ENCODE measurements at places on chromosomes 3 and 15.

GRCh38 chr15:40878785-40879184 is 4.8 kb upstream of the RHOV start:
- H3K36me3 ChIP-seq, result no peaks in the 10 kb centered on the region
- DNase-seq, result no peak
- peaks cover 12% of the 10 kb centered on the region for H3K4me1 ChIP-seq
- no peak overlapping the region for H3K4me3 ChIP-seq
- H3K27ac ChIP-seq, result no peak overlapping the region

DNA sequence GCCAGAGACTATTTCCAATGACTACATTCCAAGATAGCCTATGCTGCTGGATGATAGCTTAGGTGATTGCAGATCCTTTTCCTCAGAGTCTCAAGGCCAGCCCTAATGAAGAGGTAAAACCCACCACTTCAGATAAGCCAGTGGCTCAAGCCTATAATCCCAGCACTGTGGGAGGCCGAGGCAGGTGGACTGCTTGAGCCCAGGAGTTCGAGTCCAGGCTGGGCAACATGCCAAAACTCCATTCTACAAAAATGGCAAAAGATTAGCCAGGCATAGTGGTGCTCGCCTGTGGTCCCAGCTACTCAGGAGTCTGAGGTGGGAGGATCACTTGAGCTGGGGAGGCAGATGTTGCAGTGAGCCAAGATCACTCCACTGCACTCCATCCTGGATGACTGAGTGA is 495.3 kb downstream of the ZIC1 start:
- no peak for DNase-seq
- H3K27ac ChIP-seq, result no peak overlapping the region
- no peaks in the 10 kb centered on the region for H3K27me3 ChIP-seq

GRCh38 chr3:34301313-34301712 is 502.9 kb downstream of the PDCD6IP start:
- H3K36me3 ChIP-seq, result no peaks in the 10 kb centered on the region
- H3K4me1 ChIP-seq, result no peaks in the 10 kb centered on the region
- H3K4me3 ChIP-seq, result no peak overlapping the region
- H3K27me3 ChIP-seq, result no peaks in the 10 kb centered on the region
- H3K27ac ChIP-seq, result no peak overlapping the region

GRCh38 chr15:88878720-88879184 is 16.6 kb downstream of the HAPLN3 start:
- no peak overlapping the region for H3K27ac ChIP-seq
- no peaks in the 10 kb centered on the region for H3K27me3 ChIP-seq
- H3K4me3 ChIP-seq, result no peak overlapping the region
- peaks cover 24% of the 10 kb centered on the region for H3K36me3 ChIP-seq

GRCh38 chr15:76234337-76234889 is 76.9 kb downstream of the ETFA start:
- H3K4me1 ChIP-seq, result no peaks in the 10 kb centered on the region
- peaks cover 10% of the 10 kb centered on the region for H3K36me3 ChIP-seq
- H3K4me3 ChIP-seq, result no peak overlapping the region
- no peak for DNase-seq
- H3K27me3 ChIP-seq, result no peaks in the 10 kb centered on the region
- H3K27ac ChIP-seq, result no peak overlapping the region

DNA sequence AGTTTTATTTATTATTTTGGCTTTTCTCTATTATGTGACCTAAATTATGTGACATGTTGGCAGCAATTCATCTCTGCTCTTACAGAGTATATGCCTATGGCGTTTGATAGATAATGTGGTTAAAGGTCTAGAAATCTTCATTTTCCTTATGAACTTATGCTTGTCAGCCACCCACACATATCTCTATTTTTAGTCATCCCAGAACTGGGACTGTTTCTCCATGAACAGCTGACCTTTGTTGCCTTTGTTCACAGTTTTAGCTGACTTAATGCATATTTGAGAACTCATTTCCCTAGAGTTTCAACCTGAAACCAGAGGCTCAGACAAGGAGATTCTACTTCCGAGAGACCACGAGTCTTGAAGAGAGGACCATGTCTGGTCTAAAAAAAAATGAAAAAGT is 176.5 kb downstream of the RAP2B start:
- no peak overlapping the region for H3K27ac ChIP-seq
- peaks cover 8% of the 10 kb centered on the region for H3K4me1 ChIP-seq
- H3K4me3 ChIP-seq, result no peak overlapping the region
- no peaks in the 10 kb centered on the region for H3K27me3 ChIP-seq
- H3K36me3 ChIP-seq, result no peaks in the 10 kb centered on the region
- no peak for DNase-seq

DNA sequence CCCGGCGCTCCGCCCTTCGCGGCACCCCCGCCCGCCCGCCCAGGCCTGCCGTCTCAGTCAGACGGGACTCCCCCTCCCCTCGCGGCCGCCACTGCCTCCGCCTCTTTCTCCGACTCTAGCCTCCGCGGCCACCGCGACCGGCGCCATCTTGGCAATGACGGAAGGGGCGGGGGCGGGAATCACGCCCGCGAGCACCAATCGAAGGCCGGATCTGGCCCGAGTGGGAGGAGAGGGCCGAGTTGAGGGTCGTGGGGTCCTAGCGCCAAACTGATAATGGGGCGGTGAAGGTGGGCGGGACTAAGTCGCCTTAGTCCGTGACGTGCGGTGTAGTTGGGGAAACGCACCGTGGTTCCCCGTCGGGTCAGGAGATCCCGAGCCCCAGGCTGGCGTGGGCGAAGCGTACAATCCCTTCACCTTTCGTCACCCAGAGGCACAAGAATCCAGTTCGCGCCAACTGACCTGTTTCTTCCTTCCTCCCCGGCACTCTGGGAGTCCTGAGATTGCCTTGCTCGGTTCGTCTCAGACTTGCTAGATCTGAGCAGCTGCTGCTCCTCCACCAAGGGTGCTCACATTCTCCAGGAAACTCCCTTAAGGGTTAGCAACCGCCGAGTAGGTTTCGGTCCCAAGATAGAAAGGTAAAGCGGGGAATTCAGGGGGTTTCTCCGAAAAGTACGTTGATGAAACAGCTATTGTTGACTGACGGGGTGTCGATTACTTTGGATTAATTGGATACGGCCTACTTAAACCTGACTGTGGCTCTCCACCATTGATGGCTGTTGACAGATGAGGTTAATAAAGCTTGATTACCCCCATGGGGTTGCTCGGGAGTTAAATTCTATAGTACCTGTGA is at the start of gene DENND4A:
Gene DENND4A, minus strand, starts transcription at position 156 of the 850 bp plus-strand sequence. CDS start 35,843 bp downstream, outside the sequence.
- H3K27me3 ChIP-seq, result no peaks in the 10 kb centered on the region
- H3K4me3 ChIP-seq, result peak within 1 kb of the TSS; percentile 85
- H3K27ac ChIP-seq, result peak within 1 kb of the TSS; percentile 100
- H3K4me1 ChIP-seq, result peaks cover 72% of the 10 kb centered on the region
- H3K36me3 ChIP-seq, result peaks cover 18% of the 10 kb centered on the region
- peak; percentile 98 for DNase-seq

- DNase-seq, result no peak
- H3K27me3 ChIP-seq, result no peaks in the 10 kb centered on the region
- peaks cover 7% of the 10 kb centered on the region for H3K4me1 ChIP-seq
- no peaks in the 10 kb centered on the region for H3K36me3 ChIP-seq
- no peak overlapping the region for H3K4me3 ChIP-seq
Measured at GRCh38 chr15:74525945-74526344, 15.1 kb upstream of the ARID3B start.

- no peak for DNase-seq
- H3K27me3 ChIP-seq, result no peaks in the 10 kb centered on the region
- no peak overlapping the region for H3K27ac ChIP-seq
- H3K4me1 ChIP-seq, result no peaks in the 10 kb centered on the region
- no peak overlapping the region for H3K4me3 ChIP-seq
- no peaks in the 10 kb centered on the region for H3K36me3 ChIP-seq
Measured at GRCh38 chr15:35858707-35859106, 312.7 kb upstream of the DPH6 start.

GRCh38 chr3:28467414-28467813 is 118.8 kb upstream of the AZI2 start:
- no peak overlapping the region for H3K4me3 ChIP-seq
- no peak for DNase-seq
- H3K4me1 ChIP-seq, result no peaks in the 10 kb centered on the region
- H3K27ac ChIP-seq, result no peak overlapping the region
- no peaks in the 10 kb centered on the region for H3K36me3 ChIP-seq

DNA sequence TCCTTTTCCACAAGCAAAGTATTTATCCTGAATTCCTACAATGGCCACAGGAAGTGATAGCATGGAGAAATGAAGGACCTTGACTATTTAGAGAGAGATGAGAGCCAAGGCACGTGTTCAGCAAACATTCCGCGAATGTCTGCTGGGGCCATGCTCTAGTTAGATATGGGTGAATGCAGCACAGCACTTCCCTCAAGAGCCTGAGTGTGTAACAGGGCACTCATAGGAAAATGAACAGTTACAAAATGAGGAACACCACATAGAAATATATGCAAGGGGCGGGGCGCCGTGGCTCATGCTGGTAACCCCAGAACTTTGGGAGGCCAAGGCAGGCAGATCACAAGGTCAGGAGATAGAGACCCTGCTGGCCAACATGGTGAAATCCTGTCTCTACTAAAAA is 406.9 kb downstream of the NR2F2 start:
- DNase-seq, result no peak
- H3K4me1 ChIP-seq, result no peaks in the 10 kb centered on the region
- no peak overlapping the region for H3K4me3 ChIP-seq
- H3K27ac ChIP-seq, result no peak overlapping the region

DNA sequence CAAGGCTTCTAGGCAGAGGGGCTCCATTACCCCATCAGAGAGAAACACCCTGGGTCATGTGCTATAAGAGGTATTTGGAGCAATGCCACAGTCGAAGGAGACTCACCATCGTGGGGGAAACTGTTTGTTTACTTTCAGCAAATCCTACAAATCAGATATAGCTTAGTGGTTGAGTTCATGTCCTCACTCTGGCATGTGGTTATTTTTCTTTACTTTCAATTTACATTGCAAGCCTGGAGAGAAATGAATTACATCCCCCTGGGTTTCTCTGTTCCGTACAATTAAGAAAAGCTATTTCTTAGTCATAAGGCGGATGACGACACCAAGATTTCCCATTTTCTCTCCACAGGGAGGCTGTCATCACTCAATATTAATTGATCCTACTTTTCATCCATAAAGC is 36.9 kb downstream of the RFTN1 start:
- no peaks in the 10 kb centered on the region for H3K27me3 ChIP-seq
- H3K27ac ChIP-seq, result no peak overlapping the region
- no peak overlapping the region for H3K4me3 ChIP-seq
- H3K4me1 ChIP-seq, result peaks cover 50% of the 10 kb centered on the region
- H3K36me3 ChIP-seq, result peaks cover 93% of the 10 kb centered on the region
- no peak for DNase-seq

- H3K27me3 ChIP-seq, result peaks cover 38% of the 10 kb centered on the region
- H3K4me3 ChIP-seq, result no peak overlapping the region
- DNase-seq, result no peak
- no peaks in the 10 kb centered on the region for H3K4me1 ChIP-seq
- no peak overlapping the region for H3K27ac ChIP-seq
Measured at GRCh38 chr15:96316953-96317629, 13.4 kb upstream of the NR2F2 start.

- H3K27me3 ChIP-seq, result no peaks in the 10 kb centered on the region
- no peak for DNase-seq
- H3K4me3 ChIP-seq, result no peak overlapping the region
- H3K27ac ChIP-seq, result no peak overlapping the region
- no peaks in the 10 kb centered on the region for H3K4me1 ChIP-seq
Measured at GRCh38 chr3:132912416-132912753, 125.8 kb upstream of the TMEM108 start.

DNA sequence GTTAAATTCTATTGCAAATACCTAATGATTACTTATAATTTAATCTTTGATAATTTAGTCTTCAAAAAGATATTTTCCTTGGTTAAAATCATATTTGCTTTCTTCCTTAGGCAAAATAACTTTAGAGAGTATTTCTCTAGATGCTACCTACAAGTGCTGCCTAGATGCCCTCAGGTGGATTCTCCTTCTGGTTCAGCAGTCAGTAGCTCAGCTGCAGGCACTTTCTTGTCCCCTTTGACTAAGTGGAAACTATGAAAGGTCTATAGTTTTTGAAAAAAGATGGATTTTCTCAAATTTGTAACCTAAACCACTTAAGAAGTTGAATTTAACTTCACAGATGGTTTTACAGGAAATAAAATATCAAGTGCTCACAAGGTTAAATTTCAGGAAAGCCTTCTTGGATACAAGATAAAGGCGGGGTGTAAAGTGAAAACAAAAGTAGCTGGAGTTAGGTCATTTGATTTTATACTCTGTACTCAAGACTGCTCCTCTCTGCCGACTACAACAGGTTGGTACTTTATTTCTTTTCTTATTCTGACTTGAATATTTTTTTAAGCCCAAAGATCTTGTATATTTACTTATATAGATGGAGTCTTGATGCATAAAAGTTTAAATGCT is at the start of gene ACKR4:
Gene ACKR4, plus strand, starts transcription at position 455 of the 618 bp plus-strand sequence. CDS start 3,128 bp downstream, outside the sequence.
- peaks cover 27% of the 10 kb centered on the region for H3K36me3 ChIP-seq
- H3K4me3 ChIP-seq, result no peak within 1 kb of the TSS
- no peaks in the 10 kb centered on the region for H3K27me3 ChIP-seq
- H3K4me1 ChIP-seq, result peaks cover 4% of the 10 kb centered on the region
- DNase-seq, result no peak
- H3K27ac ChIP-seq, result no peak within 1 kb of the TSS

- H3K4me3 ChIP-seq, result no peak overlapping the region
- H3K27ac ChIP-seq, result no peak overlapping the region
- no peak for DNase-seq
- H3K27me3 ChIP-seq, result no peaks in the 10 kb centered on the region
- no peaks in the 10 kb centered on the region for H3K36me3 ChIP-seq
Measured at GRCh38 chr3:149120051-149120972, 9.1 kb upstream of the HPS3 start.

DNA sequence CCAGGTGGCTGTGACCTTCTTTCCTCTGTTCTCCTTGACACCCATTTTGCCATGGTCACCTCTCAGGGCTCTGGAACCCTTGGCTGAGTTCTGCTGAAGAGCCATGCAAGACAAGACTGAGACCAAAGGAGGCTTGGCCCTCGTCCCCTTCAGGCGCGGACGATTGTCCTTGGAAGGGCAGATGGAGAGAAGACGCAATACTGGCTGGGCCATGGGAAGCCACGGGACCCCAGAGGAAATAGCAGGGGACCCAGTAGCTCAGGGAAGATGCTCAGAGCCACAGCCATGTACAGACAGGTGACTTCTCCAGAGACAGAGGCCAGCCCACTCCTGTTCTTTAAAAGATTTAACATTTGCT is 125.6 kb downstream of the SMAD6 start:
- H3K4me3 ChIP-seq, result no peak overlapping the region
- H3K36me3 ChIP-seq, result no peaks in the 10 kb centered on the region
- no peak overlapping the region for H3K27ac ChIP-seq
- no peak for DNase-seq

DNA sequence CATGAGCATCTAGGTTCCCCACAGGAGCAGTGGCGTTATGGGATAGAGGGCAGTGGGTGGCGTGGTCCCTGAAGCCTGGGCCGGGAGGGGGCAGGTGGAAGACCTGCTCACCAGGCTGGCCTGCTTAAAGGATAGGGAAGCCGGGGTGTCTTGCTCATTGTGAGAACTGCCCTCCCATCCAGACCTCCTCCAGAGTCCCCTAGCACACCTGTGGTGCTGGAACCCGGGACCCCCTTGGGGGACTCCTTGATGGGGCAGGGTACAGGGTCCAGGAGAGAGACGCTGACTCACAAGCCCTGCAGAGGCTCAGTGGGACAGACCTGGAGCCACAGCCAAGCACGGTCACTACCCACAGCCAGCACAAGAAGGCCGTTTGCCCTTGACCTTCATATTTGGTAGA is 2.8 kb upstream of the RHCG start:
- H3K4me3 ChIP-seq, result no peak overlapping the region
- H3K36me3 ChIP-seq, result no peaks in the 10 kb centered on the region
- DNase-seq, result no peak

GRCh38 chr15:63864186-63864585 is 30.4 kb upstream of the HERC1 start:
- H3K27ac ChIP-seq, result no peak overlapping the region
- H3K27me3 ChIP-seq, result no peaks in the 10 kb centered on the region
- H3K36me3 ChIP-seq, result no peaks in the 10 kb centered on the region
- peaks cover 20% of the 10 kb centered on the region for H3K4me1 ChIP-seq

- peaks cover 38% of the 10 kb centered on the region for H3K4me1 ChIP-seq
- H3K36me3 ChIP-seq, result peaks cover 9% of the 10 kb centered on the region
- DNase-seq, result no peak
- H3K4me3 ChIP-seq, result peak overlapping the region; percentile 25
- H3K27ac ChIP-seq, result peak overlapping the region; percentile 71
Measured at GRCh38 chr3:100087198-100087597, 27.1 kb downstream of the FILIP1L start.

Data from activated naive CD8-positive, alpha-beta T cell treated with anti-CD3 and anti-CD28 coated beads, Interleukin-2, amount 50 U/mL, for 24 hours (primary cell).